ENCODE measurements at places on chromosomes 5 and 9. TPM values are rescaled to one million over a fixed set of nuclear protein-coding genes. Genes with fewer than 3 reads are reported as not detected.

GRCh38 chr5:141717043-141717442 lies 35.0 kb upstream of the ARAP3 start:
- no peak for DNase-seq

GRCh38 chr5:131262953-131263541 lies 806 bp upstream of the CDC42SE2 start:
- DNase-seq = no peak

DNA sequence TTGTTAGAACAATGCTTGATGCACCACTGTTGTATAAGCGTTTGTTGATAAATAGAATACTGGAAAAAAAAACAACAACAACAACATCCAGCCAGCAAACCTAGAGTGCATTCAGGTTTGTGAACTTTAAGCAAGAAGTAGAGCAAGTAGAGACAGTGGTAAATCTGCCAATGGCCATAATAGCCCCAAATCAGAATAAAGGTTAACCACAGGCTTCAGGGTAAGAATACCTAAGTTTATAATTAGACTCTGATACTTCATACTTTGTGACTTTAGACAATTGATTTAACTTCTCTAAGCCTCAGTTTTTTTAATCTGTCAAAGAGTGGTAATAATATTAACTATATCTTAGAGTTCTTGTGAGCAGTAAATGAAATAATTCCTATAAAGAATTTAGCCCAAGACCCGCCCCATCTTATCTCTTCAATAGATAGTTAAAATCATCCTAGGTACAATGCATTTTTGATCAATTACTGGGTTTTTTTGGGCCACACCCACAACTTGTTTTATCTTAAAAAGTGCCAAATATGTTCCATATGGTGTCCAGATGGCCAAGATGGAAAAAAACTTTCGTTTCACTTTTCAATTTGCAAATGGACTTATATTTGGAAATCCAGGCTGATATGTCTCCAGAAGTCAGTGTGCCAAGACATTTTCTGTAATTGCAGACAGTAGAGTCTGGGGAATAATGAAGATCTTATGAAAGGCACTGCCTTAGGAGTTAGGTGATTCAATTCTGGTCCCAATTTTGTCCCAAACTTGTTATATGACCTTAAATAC lies 24.5 kb upstream of the DPYSL3 start:
- no peak for DNase-seq

The SNCB gene
- total RNA-seq = not detected

The PCDHB10 gene
- total RNA-seq = 0.07 TPM

The TAS2R1 gene
- total RNA-seq = not detected
